Stimulated activated naive CD4-positive, alpha-beta T cell treated with Interleukin-2 at 50 U/mL for 16 hours (primary cell): ENCODE measurements at places on chromosomes 3 and 15.

GRCh38 chr15:65431731-65432130, 9.0 kb upstream of the IGDCC4 start:
- no peak for DNase-seq

GRCh38 chr3:30227571-30228301, 378.7 kb upstream of the TGFBR2 start:
- no peak for DNase-seq

GRCh38 chr3:35746492-35746891, 107.2 kb downstream of the ARPP21 start:
- DNase-seq, result no peak

DNA sequence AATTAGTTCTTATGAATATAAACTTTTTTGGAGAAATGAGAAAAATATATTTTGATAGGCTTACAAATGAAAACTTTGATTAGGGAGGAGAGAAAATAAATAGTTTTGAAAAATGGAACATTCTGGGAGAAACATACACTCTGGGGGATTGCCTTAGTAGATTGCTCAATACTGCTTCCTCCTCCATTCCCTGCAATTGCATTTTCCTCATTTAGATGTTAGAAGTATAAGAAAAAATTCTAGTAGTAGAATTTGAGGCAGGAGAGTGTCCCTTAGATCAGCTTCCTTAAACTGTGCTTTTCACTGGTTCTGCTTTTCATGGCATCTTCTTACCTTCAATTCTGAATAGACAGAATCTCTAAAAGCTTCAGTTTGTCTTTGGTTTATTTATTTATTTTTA, 46.2 kb upstream of the CTDSPL2 start:
- DNase-seq, result no peak

DNA sequence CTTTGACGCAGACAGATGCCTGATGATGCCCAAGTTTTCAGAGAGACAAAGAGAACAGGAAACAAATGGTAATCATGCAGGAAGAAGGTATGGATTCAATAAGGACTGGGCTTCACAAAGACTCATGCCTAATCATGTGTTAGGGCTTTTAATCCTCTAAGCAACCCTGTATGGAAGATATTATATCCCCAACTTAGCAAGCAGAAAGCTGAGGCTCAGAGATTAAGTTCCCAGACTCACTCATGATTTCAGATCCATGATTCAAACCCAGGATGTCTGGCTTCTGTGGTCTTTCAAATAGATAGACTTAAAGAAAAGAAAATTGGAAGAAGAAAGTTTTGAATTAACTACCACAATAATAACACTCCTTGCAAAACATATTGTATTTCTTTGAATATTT, 4.1 kb upstream of the CLASP2 start:
- DNase-seq, result no peak

DNA sequence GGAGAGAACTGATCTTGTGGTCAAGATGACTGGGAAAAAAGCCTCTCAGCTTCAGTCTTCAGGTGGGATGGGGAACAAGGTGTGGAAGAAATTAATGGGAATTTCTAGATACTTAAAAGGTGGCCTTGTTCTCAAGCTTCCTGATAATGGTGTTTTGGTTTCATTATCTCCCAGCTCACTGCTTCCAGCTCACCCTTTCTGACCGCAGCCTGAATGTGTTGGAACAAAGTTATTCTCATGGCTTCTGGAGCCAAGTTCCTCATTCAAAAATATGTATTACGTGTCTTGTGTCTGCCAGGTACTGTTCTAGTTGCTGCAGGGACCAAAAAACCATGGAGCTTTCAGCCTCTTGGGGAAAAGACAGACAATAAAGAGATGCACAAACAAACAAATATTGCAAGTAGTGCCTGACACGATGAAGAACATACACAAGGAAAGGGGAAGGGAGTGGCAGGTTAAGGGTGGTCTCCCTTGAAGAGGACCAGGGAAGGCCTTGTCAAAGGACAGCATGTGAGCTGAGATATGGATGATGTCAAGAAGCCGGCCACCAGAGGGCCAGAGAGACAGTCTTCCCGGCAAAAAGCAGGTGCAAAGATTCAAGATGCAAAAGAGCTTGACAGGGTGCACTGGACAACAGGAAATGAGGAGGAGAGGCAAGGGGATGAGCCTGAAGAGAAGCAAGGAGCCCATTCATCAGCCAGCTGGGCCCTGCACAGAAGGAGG, 35.5 kb downstream of the ARRDC4 start:
- no peak for DNase-seq

DNA sequence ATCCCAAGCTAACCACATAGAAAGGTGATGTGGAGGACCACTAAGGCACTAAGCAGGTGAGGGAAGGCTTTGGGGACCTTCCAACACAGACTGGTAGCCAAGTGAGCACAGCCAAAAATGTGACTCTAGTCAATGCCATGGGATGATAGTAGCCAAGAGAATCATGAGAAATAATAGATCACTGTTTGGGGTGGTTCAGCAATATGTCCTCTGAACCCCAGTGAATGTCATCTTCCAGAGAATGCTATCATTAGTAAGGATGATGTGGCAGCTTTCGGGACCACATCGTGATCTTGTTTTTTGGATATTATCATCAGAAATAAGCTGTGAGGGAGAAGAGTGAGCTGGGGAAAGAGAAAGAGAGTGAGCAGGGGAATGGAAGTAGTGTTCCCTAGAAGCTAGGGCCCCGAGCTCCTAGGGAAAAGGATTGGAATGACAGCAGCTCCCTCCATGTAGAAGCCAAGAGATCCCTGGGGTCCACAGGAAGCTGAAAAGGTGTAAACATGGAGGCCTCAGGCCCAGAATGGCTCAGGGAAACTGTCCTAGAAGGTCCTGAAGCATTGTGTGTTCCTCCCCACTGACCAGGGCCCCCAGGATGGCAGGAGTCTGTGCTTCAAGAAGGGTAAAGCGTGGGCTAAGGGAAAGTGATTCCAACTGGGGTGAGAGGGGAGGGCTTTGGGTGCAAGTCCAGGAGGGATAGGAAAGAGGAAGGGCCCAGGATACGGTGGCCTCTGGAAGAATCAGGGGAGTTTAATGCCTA, 56.6 kb upstream of the KLF13 start:
- DNase-seq, result no peak

DNA sequence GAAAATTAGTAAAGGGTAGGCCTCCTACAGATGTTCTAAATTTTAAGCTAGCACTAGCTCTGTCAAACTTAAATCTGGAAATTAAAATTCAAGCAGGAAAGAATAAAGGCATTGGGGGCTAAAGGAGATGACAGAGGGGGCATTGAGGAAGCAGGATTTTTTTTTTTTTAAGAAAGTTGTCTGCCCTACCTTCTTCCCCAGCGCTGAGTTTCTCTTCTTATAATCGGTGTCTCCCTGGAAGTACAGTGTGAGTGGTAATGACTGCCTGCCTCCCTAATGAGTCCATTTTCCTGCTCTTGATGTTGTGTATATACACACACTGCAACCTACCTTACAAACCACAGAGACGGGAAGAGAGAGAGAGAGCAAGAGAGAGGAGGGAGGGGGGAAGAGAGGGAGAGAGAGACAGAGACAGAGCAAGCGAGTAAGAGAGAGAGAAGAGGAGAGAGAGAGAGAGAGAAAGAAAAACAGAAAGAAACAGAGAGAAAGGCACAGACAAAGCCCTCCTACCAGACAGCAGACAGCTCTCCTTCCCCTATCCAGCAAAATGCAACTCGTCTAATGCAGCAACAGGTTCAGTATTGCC, 47.0 kb downstream of the ZBTB20 start:
- DNase-seq, result no peak

- DNase-seq, result no peak
Measured at GRCh38 chr3:149366941-149367840, 10.3 kb downstream of the TM4SF1 start.

DNA sequence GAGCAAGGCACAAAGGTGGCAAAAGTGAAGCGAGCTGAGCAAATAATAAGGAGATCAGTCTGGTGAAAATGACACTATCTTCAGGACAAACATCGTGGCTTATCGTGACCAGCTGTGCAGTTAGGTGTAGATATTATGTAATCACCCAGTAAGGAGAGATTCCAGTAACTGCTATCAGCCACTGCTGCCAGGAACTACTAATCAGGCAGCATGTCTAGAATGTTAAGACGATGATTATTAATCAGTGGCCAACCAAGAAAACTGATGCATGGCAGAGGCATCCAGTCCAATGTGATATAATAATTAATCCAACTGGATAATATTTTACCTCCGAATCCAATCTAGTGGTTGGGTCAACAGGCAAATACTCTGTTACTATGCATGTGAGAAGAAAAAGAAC, 252.7 kb upstream of the ZPLD1 start:
- DNase-seq, result no peak

DNA sequence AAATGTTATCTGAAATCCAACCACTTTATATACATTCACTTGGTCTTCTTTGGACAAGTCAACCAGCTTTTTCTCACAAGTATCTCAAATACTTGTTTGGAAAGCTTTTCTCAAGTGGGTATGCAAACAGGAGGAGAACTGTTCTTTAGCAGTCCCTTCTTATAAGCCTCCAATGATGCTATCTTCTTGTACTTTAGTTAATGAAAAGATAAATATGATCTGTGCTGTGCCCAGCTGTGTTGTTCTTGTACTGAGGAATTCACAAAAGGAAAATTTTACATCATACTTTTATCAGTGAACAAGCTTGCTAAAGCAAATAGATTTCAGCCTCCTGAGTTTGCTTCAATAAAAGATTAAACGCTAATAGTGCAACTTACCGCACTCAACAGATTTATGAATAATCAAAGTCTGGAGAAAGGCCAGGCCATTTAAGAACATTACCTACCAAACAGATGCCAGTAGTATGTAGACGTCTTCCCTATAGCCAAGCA, 395.2 kb downstream of the MECOM start:
- no peak for DNase-seq

DNA sequence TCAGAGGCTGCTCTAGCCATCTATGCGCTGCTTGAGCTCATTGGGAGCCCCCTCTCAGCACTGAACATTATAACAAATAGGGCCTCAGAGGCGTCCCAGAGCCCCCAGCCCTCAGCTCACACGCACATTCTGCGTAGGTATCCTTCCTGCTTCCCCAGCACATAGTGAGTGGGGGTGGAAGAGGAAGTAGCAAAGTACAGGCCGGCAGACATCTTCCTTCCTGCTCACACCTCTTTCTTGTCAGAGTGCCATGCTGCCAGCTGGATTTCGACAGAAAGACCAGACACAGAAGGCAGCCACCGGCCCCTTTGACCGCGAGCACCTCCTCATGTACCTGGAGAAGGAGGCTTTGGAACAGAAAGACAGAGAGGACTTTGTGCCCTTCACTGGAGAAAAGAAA, 16.6 kb downstream of the TMOD2 start:
- DNase-seq, result no peak

- peak; percentile 33 for DNase-seq
Measured at GRCh38 chr3:101725194-101725889, 928 bp downstream of the CEP97 start.

GRCh38 chr3:175108613-175109151, 249.5 kb downstream of the NAALADL2 start:
- DNase-seq, result no peak

DNA sequence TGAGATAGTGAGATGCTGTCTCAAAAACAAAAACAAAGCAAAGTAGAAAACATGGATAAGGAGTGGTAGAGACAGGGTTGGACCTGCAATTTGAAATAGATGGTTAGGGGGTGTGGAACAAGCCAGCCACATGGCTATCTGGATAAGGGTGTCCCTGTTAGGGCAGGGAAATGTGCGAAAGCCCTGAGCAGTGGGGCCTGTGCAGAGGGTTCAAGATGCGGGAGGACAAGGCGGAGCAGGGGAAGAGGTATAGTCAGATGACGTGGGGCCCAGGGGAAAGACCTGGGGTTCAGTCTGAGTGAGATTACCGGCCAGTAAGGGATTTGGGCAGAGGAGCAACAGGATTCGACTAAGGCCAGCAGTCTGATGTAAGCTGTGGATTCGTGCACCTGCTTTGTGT, 18.4 kb upstream of the NR2E3 start:
- no peak for DNase-seq

GRCh38 chr15:58916962-58917361, 16.5 kb downstream of the SLTM start:
- DNase-seq, result no peak

DNA sequence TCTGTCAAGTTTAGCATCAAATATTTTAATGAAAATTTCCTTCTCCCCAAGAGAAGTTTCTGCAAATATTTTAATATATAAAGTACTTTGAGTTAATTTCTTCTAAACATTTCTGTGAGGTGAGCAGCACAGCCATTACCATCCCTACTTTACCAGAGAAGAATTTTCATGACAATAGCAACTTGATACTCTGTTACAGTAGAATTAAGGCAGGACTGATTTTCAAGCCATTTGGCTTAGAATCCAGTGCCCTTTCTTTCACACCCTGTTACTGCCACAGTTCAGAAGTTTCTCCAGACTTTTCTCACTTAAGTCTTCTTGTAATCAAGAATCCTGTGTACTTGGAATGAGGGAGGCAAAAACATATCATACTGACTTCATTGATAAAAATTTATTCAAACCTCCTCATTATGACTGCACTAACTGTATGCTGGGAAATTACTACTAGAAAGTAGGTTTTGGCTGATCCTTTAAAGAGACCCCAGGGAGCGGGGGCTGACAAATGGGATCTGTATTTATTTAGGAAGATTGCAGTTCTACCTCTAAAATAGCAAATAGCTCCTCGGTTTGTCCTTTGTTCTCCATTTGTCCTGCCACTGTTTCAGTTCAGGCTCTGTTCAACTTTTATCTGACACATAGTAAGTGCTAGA, 557.0 kb upstream of the SGO1 start:
- DNase-seq, result no peak

DNA sequence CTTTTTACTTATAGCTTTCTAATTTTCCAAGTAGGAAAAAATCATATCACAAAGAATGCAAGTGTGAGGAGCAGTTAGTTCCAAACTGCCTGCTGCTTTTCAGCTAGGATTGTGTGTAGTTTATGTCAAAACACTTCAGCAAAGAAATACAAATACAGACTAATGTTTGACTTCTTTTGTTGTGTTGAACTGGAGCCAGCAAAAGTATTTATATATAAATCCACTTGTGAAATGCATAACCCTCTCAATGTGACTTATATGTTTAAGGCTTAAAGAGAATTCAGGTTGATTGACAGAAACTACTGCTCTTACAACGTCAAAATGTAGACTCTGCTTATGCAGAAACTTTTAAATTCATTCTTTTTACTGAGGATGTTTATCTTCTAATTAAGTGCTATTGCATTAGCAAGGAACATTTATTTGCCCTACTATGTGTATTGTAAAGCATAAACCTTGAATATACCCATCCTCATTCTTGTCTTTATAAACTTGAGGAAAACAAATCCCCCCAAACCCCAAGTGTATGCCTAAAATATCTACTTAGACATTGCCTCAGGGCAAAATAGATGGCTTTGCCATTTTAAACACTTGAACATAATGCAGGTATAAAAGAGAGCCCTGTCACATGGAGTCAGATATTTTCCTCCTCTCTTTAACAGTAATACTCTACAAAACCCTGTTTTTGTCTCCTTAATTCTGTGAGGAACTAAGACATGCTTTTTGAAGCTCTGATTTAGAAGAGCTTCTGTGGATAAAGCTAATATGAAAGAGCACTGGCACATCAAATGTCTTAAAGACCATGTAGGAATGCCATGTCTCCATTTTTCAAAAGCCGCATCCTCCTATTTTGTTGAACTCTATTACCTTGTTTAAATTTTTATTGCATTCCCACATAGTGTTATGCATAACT, 302.8 kb upstream of the TBC1D5 start:
- no peak for DNase-seq
